ENCODE measurements at places on chromosomes 7 and 10.

DNA sequence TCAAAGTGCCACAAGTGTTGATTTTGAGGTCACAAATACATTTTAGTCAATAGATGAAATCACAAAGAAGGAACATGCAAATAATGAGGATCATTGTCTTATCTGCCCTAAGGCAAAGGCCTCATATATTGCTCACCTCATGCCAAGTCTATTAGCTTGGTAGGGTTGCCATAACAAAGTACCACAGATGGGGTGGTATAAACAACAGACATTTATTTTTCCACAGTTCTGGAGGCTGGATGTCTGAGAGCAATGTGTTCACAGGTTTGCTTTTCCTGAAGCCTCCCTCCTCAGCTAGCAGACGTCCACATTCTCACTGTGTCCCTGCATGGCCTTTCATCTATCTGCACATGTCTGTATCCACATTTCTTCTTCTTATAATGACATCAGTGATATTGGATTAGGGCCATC is 59.6 kb downstream of the RELN start:
- DNase-seq, result no peak

GRCh38 chr10:6990891-6991290 is 410.8 kb upstream of the PRKCQ start:
- DNase-seq, result no peak

DNA sequence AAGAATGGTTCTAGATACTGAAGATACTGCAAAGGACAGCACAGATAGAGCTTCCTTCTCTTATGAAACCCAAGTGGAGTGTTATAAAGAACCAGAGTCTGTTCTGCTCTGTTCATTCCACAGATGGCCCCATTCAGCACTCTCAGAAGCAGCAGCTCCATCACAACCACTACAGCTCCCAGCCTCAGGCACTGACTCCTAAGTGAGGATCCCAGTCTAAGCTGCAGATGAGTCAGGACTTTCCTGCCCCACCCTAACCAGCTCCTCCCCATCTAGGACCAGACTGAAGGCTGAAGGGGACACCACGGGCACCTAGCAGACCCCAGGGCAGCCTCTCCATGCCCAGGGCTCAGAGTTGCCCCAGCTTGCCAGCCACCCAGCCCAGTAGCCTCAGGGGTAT is 379.8 kb downstream of the GRID1 start:
- no peak for DNase-seq

DNA sequence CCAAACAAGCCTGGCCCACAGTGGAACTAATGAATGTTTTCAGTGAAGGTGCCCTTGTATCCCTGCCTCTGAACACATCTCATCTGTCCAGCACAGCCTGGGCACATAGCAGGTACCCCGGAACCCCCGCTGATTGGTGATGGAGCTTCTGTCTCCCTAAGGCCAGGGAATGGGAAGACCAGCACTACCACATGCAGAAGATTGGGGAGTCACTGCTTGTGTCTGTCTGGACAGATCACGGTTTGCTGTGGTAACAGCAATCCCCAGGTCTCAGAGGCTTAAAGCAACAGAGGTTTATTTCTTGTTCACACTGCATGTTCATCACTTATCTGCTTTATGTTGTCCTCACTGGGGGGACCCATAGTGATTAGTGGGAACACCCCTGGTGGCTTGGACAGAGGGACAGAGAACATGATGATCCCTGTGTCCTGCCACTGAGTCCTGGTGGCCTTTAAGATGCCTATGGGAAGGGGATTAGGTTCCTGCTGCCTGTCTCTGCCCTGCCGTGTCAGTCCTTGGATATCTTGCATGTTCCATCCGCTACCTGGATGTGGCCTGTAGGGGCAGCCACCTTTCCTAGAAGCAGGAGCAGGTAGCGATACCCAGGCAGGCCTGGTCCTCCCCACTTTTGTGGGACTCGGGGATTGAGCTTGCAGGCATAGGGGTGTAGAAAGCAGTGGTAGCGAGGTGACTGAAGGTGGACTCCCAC is 3.6 kb downstream of the TSPAN14 start:
- no peak for DNase-seq

DNA sequence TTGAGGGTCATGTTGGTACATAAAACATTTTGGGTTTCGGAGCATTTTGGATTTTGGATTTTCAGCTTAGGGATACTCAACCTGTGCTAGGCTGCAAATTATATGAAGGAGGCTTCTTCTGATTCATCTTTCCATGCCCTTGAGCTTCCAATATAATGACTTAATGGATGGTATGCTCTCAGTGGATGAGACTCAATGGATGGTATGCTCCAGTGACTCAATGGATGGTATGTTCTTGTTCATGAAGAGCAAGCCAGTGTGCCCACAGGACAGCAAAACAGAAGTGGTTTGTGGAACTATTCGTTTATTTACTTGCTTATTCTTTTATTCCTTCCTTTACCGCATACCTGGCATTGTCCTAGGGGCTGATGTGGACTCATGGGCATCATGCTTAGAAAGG is 969.6 kb downstream of the LRMDA start:
- no peak for DNase-seq

Measured in iris pigment epithelial cell (primary cell).